HS-27A (cell line): ENCODE measurements at places on chromosomes 6 and 20.

- no peak for DNase-seq
Observed at GRCh38 chr20:50041246-50041873, 58.6 kb downstream of the SNAI1 start.

GRCh38 chr20:2137552-2138201 is 36.0 kb downstream of the STK35 start:
- no peak for DNase-seq

- no peak for DNase-seq
Observed at GRCh38 chr6:84137989-84138575, 89.4 kb downstream of the CEP162 start.

- DNase-seq = no peak
Observed at GRCh38 chr6:131377112-131377705, 195.8 kb upstream of the ARG1 start.

DNA sequence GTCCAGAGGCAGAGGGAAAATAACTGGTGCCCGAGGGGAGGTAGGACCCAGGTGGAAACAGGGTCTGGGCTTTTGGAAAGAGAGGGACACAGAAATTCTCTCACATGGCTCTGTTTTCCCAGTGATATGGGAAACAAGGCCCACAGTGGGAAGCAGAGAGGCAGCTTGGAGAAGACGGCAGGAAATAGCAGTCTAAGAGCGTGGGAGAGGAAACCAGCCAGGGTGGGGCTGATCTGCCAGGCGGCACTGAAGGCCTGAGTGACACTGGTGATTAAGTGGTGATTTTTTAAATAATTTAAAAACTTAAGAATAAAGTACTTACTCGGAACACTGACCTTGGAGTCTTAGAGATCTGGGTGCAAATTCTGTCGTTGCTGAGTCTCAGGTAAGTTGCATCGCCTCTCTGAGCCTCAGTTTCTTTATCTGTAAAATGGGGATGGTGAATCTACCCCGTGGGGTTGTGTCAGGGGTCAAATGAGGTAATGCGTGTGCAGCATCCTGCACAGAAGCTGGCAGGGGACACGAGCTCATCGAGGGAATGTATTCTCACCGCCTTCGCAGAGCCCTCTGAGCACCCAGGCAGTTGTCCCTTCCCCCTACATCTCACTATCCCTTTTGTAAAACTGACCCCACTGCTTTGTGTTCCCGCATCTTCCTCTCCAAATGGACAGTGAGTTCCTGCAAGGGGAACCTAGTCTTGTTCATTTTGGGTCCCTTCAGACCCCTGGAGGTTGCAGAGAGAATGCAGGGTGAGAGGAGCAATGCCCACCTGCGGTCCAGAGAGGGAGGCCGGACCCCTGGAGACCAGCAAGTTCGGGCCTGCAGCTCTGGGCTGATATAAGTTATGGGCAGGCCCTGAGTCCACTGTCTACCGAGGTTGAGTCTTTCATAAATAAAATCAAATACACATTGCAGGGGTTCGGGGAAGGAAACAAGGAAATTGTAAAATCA is 228.6 kb upstream of the PMEPA1 start:
- no peak for DNase-seq

- no peak for DNase-seq
Observed at GRCh38 chr6:62645274-62645673, 359.2 kb upstream of the KHDRBS2 start.
